ENCODE measurements at places on chromosomes 11 and 22. TPM values are rescaled to one million over a fixed set of nuclear protein-coding genes. Genes with fewer than 3 reads are reported as not detected.

SIPA1 gene
- total RNA-seq, result 42.9 TPM

LRRC74B gene
- not detected for total RNA-seq

CD3D gene
- not detected for total RNA-seq

FIBIN gene
- total RNA-seq, result 7.0 TPM

MRGPRX3 gene
- total RNA-seq, result not detected

TTLL1 gene
- 15.3 TPM for total RNA-seq

C2CD3 gene
- 32.5 TPM for total RNA-seq

HNRNPUL2 gene
- total RNA-seq, result 62.0 TPM

DNA sequence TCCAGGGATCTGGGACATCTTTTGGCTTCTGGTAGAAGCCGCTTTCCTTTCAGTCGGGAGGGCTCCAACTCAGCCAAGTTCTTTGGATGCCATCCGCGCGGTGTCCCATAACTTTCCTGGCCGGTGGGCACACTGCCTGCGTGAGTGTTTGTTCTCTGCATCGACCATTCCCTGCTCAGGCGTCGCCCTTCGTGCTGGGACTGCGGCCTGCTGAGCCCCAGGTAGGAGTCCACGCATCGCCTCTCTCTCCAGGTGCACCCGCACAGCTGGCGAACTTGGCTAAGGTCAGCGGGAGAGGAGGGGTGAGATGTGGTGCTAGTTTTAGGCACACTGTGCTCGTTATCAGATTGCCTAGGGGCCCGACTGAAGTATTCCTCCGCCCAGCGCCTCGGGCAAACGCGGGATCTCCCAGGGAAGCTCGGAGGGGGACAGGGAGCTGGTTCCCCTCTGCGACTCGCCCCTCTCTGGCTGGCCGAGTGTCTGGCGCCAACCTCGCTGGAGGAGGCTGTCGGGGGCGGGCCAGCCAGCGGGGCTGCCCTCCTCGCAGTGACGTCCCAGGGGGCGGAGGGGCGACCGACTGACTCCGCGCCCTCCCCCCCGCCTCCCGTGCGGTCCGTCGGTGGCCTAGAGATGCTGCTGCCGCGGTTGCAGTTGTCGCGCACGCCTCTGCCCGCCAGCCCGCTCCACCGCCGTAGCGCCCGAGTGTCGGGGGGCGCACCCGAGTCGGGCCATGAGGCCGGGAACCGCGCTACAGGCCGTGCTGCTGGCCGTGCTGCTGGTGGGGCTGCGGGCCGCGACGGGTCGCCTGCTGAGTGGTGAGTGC, at the start of gene LAYN:
Gene LAYN (plus strand): TSS at position 607 of the 823 bp plus-strand sequence. CDS start 124 bp downstream, at position 731.
- DNase-seq, result peak; percentile 55

GRCh38 chr11:7088921-7089320, at the start of gene RBMXL2:
RBMXL2 (plus strand) TSS chr11:7088998; CDS start chr11:7089121, 123 bp downstream.
- DNase-seq, result no peak

GRCh38 chr11:131674051-131674755, 303.8 kb downstream of the NTM start:
- peak; percentile 94 for DNase-seq

DNA sequence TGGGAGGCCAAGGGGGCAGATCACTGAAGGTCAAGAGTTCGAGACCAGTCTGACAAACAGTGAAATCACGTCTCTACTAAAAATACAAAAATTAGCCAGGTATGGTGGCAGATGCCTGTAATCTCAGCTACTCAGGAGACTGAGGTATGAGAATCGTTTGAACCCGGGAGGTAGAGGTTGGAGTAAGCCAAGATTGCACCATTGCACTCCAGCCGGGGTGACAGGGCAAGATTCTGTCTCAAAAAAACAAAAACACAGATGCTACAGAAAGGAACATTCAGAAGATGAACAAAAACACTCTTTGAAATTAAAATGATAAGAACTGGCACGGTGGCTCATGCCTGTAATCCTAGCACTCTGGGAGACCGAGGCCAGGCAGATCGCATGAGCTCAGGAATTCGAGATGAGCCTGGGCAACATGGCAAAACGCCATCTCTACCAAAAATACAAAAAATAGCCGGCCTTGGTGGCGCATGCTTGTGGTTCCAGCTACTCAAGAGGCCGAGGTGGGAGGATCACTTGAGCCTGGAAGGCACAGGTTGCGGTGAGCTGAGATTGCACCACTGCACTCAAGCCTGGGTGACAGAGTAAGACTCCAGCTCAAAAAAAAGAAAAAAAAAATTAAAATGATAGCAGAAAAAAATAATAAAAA, 8.5 kb downstream of the RAB6A start:
- DNase-seq, result no peak

- DNase-seq, result no peak
Measured at GRCh38 chr22:36100134-36100824, 60.3 kb downstream of the APOL3 start.

- no peak for DNase-seq
Measured at GRCh38 chr11:47904048-47904447, 55.9 kb upstream of the NUP160 start.

DNA sequence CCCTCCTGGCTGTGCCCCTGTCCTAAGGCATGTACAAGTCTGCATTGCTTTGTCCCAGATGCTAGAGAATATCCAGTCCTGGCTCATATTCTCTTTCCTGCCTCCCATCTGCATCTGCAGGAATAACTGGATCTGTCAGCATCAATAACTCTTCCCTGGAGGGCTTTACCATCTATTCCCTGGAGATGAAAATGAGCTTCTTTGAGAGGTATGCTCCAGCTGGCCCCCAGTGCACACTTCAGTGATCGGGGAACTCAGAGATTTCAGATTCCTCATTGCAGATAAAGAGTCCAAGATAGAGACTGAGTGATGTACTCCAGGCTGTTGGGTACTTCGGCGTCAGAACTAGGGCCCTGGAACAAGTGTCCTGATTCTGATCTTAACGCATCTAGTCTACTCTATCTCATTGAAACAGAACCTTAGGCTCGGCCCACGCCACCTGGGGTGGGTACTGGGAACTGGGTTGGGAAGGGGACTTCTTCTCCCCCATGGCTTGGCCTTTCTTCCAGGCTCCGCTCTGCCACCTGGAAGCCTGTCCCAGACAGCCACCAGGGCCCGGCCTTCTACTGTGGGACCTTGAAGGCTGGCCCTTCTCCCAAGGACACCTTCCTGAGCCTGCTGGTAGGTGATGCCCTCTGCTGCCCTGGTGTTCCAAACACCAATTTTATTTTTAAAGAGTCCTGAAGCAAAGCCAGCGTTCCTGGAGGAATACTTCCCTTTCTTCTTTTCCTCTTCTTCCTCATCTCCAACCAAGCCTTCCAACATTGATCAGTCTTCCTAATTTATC, 17.8 kb upstream of the GLB1L2 start:
- no peak for DNase-seq

- DNase-seq, result peak; percentile 30
Measured at GRCh38 chr11:8095371-8095770, 14.4 kb downstream of the TUB start.

DNA sequence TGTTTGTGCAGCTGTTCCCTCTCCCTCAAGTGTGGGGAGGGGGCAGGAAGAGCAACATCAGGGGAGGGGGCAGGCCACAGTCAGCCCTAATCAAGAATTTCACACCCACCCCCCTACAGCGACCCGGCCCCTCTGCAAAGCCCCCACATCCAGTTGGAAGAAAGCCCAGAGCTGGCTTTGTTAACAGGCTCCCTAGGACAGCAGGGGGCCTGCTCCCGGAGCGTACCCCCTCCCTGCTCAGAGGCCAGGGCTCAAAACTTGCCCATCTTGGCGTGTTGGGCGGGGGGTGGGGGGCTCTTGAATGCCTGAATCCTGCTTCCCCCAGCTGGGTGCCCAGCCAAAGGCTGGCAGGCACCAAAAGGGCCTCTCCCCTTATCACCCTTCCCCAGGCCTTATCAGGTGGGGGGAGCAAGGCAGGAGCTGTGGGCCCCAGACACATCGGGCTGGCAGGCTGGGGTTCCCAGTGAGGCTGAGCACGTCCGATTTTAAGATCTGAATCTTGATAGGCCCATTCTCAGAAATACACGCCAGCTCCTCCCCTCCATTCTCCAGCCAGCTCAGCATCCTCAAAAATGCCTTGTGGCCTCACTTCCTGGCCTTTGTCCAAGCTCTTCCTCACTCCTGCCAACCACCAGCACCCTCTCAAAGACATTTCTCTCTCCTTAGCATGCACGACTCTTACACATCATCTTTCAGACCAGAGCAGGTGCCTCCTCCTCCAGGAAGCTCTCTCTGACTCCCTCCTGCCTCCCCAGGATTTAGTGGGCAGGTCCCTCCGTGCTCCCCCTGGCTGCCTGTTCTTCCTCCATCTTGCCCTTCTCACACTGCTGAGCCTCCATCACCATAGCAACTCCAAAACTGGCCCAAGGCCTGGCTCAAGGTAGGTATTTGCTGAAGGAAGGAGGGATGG, 384.8 kb downstream of the MN1 start:
- no peak for DNase-seq

DNA sequence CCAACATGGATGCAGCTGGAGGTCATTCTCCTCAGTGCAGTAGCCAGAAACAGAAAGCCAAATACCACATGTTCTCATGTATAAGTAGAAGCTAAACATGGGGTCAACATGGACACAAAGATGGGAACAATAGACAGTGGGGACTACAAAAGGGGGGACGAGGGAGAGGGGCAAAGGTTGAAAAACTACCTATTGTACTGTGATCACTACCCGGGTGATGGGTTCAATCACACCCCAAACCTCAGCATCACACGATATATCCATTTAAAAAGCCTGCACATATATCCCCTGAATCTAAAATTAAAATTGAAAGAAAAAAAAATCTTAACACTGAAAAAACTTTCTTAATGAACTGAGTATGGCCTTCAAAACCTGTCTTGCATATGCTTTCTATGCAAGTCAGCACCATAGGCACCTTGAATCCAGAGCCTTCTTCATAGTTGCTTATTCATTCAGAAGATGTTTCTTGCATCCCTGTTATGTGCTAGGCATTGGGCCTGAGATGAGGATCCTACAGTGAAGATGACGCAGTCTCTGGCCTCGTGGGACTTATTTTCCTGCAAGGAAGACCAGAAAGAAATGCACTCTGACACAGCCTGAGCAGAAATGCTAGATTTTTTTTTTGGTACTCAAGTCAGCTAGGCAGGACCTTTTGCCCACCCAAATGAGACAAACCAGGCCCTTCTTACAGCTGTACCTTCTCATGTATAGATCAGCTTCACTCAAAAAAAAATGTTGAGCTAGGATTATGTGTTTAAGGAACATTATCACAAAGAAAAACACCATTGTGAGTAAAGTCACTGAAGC, 21.0 kb downstream of the NNMT start:
- DNase-seq, result no peak

DNA sequence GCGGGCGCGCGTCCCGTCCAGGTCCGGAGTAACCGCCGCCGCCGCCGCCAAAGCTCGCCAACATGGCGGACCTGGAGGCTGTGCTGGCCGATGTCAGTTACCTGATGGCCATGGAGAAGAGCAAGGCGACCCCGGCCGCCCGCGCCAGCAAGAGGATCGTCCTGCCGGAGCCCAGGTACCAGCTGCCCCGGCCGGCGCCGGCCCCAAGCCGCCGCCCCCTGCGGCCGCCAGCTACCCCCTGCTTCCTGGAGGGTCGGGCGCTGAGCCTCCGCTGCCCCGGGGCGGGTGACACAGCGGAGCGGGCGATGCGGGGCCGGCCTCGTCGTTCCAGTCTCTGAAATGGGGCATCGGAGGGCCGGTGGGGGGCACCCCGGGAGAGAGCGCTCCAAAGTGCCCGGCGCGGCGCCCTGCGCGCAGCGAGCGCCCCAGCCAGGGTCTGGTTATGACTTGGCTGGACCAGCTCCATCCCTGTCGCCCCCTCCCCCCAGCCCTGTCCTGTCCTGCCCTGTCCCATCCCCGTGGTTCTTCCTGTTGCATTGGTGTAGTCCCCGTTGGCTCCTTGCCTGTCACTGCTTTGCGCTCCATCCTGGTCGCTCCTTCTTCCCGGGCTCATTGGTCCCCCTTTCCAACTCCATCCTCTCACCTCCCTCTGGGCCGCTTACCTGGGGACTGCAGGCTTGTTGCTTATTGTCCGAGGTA, 653 bp downstream of the GRK3 start:
- no peak for DNase-seq

GRCh38 chr22:31629741-31630184, 32.3 kb downstream of the PISD start:
- no peak for DNase-seq

- no peak for DNase-seq
Measured at GRCh38 chr11:8107642-8108041, 26.6 kb downstream of the TUB start.

GRCh38 chr22:40666151-40666848, 13.0 kb upstream of the MCHR1 start:
- DNase-seq, result no peak

DNA sequence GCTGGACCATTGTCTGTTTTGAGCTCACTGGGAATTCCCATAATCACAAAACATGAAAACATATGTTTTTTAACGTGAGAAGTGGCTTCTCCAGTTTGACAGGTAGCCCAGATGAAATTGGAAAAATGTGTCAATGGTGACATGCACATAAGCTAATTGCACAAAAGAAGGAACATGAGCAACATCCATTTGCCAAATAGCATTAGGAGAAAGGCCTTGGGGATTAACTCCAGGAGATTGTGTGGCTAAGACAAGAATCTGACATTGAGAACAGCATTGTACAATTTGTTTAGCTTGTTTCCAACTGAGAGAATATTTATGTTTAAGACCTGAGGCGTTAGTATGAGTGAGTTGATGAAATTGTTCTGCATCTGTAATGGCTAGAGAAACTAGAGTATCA, 147.0 kb upstream of the API5 start:
- no peak for DNase-seq

- no peak for DNase-seq
Measured at GRCh38 chr22:43859621-43860020, 2.7 kb downstream of the SULT4A1 start.

GRCh38 chr11:108662700-108663099, 2.2 kb upstream of the DDX10 start:
- DNase-seq, result no peak

DNA sequence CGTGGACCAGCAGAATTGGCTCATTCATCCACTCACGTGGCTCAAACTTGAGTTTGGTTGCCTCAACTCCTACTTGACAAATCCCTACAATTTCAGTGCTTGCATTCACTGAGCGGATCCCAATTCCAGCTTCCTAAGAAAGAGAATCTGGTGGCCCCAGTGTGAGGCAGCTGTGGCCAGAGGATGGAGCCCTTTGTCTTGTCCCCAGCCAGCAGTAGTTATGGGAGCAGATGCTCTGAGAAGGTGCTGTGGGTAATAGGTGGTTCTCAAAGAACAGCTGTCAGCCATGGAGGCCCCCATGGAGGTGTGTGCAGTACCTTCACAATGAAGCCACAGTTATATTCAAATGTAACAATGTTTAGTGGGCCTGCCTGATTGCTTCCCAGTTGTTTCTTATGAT, 39.3 kb downstream of the KREMEN1 start:
- no peak for DNase-seq

- no peak for DNase-seq
Measured at GRCh38 chr11:117097014-117097388, 1.2 kb downstream of the SIK3 start.

GRCh38 chr22:40368836-40369235, 1.6 kb upstream of the SGSM3 start:
- no peak for DNase-seq

- DNase-seq, result no peak
Measured at GRCh38 chr11:29616611-29617010, 400.2 kb downstream of the KCNA4 start.

GRCh38 chr11:96145163-96145585, 197.8 kb downstream of the MAML2 start:
- no peak for DNase-seq

GRCh38 chr11:42034826-42035225, 575.4 kb upstream of the LRRC4C start:
- DNase-seq, result no peak
